Renal pelvis (tissue), 12 donors: ENCODE measurements at places on chromosomes 12 and 14. TPM values are rescaled to one million over a fixed set of nuclear protein-coding genes. Genes with fewer than 3 reads are reported as not detected.

GRCh38 chr12:111359914-111360276 is 9.0 kb downstream of the PHETA1 start:
- DNase-seq, result no peak

GRCh38 chr12:11638315-11638916 is 11.1 kb upstream of the ETV6 start:
- DNase-seq, result no peak

AMDHD1 gene
- 1.4 TPM for polyA plus RNA-seq

- DNase-seq, result no peak
Observed at GRCh38 chr12:98735821-98736220, 90.7 kb downstream of the APAF1 start.

- DNase-seq, result no peak
Observed at GRCh38 chr12:83092606-83093005, 405.9 kb downstream of the TMTC2 start.

DNA sequence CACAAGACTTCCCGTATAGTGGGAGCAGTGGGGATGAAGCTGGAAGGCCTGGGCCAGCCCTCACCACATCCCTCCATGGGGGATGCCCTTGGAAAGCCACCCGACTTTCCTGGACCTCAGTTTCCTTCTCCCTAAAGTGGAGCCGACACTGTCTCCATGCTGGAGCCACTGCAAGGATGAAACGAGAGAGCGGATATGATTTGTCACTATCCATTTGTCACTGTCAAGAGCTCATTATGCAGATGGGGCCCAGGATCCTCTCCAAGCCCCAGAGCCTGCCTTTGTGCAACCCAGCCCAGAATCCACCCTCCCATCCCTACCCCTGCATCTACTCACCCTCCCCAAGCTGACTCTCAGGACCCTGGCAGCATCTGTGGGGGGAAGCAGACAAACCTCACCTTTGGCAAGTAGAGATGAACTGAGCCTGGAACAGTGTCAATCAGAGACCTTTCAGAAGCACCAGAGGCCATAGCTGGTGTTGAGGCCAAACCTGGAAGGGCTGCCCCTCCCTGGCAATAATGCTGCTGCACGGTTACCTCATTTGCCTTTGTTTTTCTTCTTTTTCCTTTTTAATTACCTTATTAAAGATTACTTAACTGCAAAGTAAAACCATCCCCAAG is 287.7 kb upstream of the RTL1 start:
- no peak for DNase-seq

IL26 gene
- polyA plus RNA-seq, result not detected

KRT75 gene
- polyA plus RNA-seq, result not detected

SERPINA1 gene
- 72.2 TPM for polyA plus RNA-seq

CDH24 gene
- 38.2 TPM for polyA plus RNA-seq
